ENCODE measurements at places on chromosomes 6 and 20.
A peak's percentile ranks its signal among the peaks of the same experiment; 100 is the strongest.

- DNase-seq = no peak
These were observed 191.7 kb downstream of the SMOC2 start for GRCh38 chr6:168632694-168633093.

DNA sequence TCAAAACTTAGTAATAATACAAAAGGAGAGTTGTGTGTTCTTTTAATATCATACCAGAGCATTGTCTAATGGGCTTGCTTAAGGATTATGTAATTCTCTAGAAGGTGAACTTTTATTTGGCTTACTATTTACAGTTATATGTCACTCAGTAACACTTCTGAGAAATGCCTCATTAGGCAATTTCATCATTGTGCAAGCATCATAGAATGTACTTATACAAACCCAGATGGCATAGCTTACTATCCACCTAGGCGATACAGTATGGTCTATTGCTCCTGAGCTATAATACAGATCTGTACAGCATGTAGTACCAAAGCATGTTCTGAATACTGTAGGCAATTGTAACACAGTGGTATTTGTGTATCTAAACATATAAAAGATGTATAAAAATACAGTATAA lies 340.1 kb downstream of the PHF3 start:
- DNase-seq = no peak

- DNase-seq = no peak
These were observed 73.3 kb downstream of the HUS1B start for GRCh38 chr6:583635-584034.

GRCh38 chr6:20426177-20427082 lies 24.8 kb downstream of the E2F3 start:
- DNase-seq = no peak

DNA sequence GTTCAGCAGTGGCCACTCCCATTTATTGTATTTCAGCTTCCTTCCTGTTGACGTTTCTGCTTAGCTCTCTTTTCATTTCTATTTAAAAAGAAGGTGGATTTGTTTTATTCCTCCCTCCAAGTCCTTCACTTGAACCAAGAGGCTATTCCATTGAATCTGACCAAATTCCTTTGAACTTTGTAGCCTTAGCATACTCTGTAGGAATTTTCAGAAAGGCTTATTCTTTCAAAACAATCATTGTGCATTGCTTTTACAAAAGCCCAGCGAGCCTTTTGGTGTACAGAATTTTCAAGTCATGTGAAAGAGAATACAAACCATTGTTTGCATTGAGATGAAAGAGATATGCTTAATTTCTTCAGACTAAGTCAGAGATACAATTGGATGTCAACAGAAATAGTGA lies 151.0 kb upstream of the INSM1 start:
- DNase-seq = no peak

DNA sequence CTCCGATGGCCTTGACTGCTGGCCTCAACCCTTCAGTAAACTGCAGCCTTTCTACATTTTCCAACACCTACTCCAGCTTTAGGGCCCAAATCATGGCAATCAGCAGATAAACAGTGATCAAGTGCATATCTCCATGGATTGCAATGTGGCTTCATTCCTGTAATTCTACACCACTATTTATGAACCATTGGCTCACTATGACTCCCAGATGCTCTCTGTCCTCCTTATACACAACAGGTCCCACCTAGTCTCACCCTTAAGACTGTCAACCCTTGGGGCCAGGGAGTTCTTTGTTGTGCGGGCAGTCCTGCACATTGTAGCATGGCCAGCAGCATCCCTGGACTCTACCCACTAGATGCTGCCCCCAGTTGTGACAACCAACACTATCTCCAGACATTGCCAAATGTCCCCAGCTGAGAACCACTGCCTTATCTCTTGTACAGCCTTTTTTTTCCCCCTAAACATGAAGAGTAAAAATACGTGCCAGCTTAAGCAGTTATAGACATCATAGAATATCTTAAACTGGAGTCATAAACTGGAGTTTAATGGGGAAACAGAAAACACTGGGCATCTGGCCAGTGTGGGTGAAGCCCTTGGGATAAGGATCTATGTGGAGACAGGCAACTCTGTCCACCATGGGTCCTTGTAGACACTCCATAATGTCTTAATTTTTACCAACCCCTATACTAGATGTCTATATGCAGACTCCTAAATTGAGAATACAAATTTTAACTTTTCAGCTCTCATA lies 21.1 kb downstream of the MRPL14 start:
- no peak for DNase-seq

- no peak for DNase-seq
These were observed 406.0 kb downstream of the GRIK2 start for GRCh38 chr6:101799531-101799930.

GRCh38 chr6:126307849-126308248 lies 32.1 kb upstream of the CENPW start:
- DNase-seq = no peak

GRCh38 chr6:64217721-64218620 lies 582.4 kb downstream of the PHF3 start:
- no peak for DNase-seq

DNA sequence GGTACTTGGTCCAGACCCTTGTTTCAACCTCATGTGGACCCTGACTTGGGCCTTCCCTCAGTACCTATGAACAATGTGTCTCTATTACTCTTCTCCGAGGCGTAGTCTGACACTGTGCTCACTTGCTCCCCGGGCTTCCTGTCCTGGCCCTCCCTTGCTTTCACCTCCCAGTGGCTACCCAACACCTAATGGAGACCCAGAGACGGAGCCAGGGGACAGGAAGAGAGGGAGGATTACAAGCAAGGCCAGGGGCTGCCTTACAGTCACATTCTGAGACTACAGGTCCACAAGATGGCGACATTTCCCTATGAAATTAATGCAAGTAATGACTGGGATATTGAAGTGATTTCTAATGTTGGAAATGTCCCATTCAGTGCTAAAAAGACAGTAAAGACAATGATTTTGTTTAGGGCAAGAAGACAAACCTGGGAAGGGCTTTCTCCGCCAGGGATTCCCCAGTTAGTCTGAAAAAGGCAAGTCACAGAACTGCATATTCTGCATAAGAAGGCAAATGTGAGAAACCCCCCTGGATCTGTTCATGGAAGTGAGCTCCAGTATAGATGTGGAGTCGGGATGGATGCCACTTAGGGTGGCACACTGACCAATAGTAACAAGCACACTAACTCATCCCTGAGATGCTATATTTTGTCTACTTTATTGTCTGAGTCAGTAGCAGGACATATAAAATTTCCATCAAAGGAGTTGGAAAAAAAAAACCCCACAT lies 44.0 kb upstream of the ZBTB24 start:
- DNase-seq = peak; percentile 78

- no peak for DNase-seq
These were observed 48.2 kb downstream of the PLG start for GRCh38 chr6:160750276-160750689.

- DNase-seq = no peak
These were observed 93.5 kb downstream of the CDC5L start for GRCh38 chr6:44481056-44481455.

DNA sequence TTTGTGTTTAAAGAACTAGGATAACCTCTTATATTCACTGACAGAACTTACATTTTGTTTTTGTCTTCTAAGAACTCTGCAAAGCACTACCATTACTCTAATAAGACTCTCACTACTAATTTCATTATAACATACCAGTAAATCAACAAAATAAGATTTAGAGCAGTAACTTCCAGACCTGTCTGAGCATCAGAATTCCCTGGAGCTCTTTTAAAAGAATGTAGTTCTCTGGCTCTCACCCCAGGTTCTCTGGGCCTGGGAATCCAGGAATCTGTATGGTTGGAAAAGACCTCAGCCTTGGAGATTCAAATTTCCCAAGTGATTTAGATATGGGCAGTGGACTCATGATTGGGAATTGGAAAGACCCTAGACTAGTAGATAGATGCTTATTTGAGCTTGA lies 89.4 kb downstream of the JAG1 start:
- DNase-seq = no peak

- DNase-seq = no peak
These were observed 54.6 kb downstream of the RPP21 start for GRCh38 chr6:30399390-30400058.

Measured in DMS79 treated with DMSO at 0.1 percent for 48 hours (cell line).